Cerebellar nuclear complex (tissue), 1 donor: ENCODE measurements at places on chromosomes 6 and 20.

DNA sequence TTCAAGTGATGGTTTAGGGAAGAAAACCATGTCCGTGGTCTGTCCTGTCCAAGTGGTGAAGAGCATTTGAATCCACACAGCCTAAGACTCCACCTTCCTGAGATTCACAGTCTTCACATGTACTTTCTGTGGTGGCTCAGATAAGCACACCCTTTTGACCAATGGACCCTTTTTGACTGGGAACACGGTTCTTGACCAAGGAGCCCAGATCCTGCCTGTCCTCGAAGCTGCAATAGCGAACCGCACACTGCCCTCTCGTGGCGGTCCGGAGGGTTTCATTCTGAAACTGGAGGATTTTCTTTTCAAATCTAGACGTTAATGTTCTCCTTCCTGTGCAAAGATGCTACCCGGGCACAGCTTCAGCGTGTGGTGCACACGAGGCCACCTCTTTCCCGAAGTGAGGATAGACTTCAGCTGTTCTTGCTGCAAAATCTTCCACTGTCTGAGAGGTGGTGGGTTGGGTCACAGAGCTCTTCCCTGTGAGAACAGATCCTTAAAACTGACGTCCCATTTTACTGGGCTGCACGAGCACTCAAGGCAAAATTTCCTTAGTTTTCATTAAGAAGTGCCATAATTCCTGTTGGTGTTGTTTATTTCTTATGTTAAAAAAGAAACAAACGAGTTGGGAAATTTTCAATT lies 90.5 kb downstream of the SYNJ2 start:
- DNase-seq = peak; percentile 56

- no peak for DNase-seq
Measured at GRCh38 chr6:148583631-148584030, 163.2 kb upstream of the UST start.

GRCh38 chr20:42197599-42197998 lies 579.4 kb upstream of the CHD6 start:
- DNase-seq = no peak

- no peak for DNase-seq
Measured at GRCh38 chr6:138397128-138398122, 6.6 kb upstream of the HEBP2 start.

DNA sequence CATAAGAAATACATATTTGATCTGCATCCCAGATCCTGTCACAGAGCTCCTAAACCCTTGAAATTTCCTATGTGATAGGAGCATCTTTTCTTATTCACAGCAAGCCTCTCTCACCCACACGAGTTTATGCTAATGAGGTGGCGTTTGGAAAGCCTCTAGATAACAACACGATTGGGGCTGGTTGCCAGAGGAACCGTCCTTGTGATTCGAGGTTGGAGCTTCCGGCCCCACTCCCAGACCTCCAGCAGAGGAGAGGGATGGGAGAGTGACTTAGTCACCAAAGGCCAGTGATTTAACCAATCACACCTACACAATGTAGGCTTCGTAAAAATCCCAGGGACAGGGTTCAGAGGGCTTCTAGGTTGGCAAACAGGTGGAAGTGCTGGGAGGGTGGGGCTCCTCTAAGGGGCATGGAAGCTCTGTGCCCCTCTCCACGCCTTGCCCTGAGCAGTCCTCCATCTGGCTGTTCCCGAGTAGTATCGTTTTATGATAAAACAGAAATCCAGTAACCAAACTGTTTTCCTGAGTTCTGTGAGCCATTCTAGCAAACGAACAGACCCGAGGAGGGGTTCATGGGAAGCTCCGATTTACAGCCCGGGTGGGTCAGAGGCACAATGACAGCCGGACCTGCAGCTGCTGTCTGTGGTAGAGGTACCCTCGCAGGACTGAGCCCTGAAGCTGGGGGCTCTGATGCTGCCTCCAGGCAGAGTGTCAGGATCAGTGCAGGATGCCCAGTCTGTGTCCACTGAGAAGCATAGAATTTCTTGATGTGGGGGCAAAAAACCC lies 238.1 kb upstream of the ARID1B start:
- DNase-seq = no peak

DNA sequence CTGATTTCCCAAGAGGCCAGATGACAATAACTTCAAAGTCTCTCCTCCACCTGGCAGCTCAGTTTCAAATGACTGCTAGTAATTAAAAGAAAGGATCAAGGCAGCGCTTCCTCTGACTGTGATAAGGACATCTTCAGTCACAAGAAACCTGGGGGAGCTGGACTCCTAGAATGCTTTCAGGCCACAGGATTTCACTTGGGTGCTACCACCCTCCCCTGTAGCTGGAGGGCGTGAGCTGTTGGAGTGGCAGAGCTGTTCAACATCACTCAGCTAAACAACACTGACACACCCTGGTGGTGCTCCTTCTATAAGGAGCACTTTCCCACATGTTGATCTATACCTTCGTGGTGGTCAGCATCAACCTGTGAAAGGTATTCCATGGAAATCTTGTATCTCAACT lies 2.2 kb upstream of the CNR1 start:
- no peak for DNase-seq

DNA sequence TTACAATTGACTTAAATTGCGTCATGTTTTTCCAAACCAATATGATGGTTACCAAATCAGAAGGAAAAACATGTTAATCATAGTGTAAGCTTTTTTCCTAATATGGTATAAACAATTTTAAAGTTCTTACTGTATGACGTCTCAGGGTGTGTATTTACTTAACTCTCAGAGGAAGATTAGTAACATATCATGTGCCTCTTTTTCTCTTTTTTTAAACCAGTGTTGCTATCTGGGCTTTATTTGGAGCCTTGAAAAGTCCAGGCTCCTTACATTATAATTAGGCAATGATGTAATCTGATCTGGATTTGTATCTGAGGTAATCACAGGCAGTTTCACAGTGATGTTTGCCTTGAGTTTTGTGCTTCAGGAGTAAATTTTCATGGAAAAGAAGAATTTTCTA lies 20.4 kb upstream of the RAB23 start:
- DNase-seq = no peak

GRCh38 chr20:51412951-51413481 lies 129.5 kb downstream of the NFATC2 start:
- DNase-seq = no peak

GRCh38 chr6:15804164-15805154 lies 141.6 kb upstream of the DTNBP1 start:
- DNase-seq = no peak

DNA sequence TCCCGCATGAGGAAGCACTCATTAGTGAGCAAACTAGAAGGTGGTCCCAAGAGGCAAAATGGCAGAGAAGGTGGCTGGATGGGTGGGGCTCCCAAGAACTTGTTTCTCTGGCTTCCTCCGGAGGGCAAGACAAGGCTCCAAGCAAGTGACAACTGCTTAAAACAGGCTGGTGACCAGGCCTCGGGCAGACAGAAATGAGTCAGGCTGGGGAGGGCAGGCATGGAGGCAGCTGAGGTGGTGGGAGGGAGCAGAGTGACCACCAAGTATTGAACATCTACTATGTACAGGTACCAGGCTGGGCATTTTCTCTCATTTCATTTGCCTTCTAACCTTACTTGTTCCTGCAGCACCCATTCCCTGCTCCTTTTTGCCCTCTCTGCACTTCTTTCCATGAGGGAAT lies 33.4 kb downstream of the TNXB start:
- DNase-seq = no peak
